ENCODE measurements at places on chromosomes 2 and 18.

- DNase-seq: peak; percentile 28
Measured at GRCh38 chr2:3313781-3314375, 63.7 kb downstream of the EIPR1 start.

- no peak for DNase-seq
Measured at GRCh38 chr2:75317802-75318201, 118.5 kb upstream of the TACR1 start.

DNA sequence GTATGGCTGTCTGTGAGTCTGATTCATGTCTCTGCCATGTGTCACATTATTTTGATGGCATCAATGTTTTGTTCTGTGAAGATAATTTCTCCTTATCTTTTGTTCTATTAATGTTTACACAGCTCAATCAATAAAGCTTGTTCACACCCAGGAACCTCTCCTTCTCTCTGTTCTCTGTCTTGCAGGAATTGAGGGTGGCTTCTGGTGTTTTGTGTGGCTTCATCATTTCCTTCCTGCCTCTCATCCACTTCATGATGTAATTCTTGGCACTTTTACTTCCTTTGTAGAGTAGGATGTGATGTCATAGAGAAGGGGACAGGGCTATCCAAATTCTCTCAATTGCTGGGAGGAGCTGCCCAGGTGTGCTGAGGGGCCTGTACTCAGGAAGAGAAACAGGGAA, 27.2 kb downstream of the ASXL3 start:
- no peak for DNase-seq

GRCh38 chr2:107542314-107542740, 284.4 kb upstream of the RGPD4 start:
- DNase-seq: no peak

DNA sequence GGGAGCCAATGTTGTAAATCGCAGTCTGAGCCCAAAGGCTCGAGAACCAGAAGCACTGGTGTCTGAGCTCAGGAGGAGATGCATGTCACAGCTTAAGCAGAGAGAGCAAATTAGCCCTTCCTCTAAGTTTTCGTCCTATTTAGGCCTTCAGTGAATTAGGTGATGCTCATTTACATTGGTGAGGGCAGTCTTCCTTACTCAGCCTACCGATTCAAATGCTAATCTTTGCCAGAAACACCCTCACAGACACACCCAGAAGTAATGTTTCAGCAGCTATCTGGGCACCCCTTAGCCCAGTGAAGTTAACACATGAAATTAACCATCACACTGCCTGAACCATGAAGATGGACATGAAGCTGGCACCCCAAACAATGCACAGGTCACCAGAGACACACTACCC, 385.1 kb downstream of the STK39 start:
- DNase-seq: no peak

DNA sequence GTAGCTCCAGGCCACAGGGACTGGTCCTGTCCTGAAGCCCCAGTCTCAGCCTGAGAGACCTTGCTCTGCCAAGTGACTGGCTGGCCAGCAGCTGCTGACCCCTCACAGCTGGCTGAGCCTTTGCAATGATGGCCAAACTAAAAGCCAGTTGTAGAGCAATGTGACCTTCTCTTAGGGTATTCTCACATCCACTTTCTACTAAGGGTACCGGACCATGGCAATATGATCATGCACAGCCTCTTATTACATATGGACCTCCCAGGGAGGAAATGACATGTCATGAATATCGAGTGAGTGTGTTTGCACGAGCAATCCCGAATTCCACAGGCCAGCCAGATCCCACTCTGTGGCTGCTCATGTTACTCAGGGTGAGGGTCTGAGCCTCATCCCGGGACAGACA, 213.9 kb downstream of the VAPA start:
- DNase-seq: no peak

DNA sequence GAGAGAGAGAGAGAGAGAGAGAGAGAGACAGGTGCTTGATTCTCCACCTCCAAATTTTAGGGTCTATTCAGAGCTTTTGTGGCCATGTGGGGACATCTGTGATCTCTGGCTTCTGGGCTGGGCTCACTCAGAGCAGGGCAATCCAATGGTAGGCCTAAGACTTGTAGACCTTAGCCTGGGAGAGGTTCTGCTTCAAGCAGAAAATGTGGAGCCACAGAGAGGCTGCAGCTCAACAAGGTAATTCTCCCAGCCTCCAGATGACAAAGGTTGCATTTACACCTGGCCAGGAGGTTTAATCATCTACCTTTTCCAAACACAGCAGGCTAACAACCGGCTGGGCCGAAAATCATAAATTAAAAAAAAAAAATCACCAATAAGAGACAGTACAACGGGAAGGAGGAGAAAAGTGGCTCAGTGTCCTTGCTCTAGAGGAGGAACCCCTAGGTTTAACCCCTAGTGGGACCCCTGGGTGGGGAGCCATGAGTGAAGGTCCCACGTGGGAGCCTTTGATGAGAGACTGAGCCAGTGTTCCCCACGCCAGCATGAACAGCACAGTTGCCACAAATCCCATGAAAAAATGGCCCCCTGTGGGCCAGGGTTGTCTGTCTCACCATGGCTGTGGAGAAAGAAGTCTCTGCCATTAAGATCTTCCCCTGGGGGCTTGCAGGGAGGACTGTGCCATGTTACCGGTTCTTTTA, 124.0 kb upstream of the GATA6 start:
- DNase-seq: no peak

GRCh38 chr2:153388246-153388645, 90.3 kb downstream of the RPRM start:
- no peak for DNase-seq

- no peak for DNase-seq
Measured at GRCh38 chr18:23450022-23450421, 3.1 kb upstream of the RIOK3 start.

DNA sequence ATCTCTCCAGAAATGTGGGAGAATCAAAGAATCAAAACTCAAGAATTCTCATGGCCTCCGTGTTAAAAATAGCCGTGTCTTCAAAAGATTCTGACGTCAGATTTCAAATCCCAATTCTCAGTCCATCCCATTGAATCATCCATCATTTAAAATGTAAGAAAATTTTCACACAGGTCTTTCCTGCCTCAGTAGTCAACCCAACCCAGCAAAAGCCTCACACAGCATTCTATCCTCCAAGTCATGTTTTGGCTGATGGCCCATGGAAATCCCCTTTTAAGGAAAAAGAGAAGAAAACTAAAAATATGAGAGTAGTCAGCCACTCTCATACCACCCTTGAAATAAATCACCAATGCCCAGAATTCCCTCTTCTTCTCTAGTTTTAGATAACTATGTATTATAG, 211.8 kb downstream of the C1D start:
- DNase-seq: no peak

DNA sequence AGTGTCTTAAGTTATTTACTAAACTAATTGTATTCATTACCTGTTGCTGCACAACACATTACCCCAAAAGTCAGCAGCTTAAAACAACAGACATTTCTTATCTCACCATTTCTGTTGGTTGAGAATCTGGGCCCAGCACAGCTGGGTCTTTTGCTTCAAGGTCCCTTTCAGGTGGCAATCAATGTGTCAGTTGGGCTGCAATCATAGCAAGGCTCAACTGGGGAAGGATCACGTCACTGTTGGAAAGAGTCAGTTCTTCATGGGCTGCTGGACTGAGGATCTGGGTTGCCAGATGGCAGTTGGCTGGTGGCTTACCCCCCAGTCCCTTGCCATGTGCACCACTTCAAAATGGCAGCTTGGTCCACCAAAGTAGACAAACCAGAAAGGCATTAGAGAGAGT, 261.2 kb downstream of the SUCLG1 start:
- no peak for DNase-seq

DNA sequence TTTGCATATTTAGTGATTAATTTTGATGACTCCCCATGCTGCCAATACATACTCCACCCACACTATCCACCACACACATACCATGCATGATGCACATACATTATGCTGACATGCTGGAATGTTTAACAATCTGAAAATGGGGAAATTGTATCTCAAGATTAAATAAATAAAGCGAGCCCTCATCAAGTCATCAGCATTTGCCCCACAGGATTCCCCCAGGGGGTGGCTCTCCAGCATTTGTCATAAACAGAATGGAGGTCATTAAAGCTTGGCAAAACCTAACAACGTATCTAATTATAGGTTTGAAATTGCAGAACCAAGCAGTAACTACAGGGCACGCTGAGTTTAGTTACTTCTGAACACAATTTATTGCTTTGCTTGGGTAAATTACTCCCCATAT, 141.2 kb upstream of the TACR1 start:
- DNase-seq: no peak

DNA sequence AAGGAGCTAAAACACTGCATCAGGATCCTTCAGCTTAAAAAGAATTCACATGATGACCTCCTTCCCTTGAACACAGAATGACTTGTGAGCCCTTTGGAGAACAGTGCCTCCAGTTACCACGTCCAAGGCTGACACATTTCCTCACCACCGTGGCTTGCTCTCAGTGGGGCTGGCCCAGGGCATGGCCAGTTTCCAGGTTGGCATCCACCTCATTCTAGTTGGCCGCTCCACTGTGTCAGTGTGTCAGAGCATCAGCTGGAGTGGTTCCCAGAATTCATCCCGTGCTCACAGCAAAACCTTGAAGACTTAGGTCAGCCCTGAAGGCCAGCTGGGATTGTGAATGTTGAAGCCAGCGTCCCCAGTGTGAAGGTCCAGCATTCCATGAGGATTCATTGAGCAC, 158.5 kb downstream of the INSIG2 start:
- no peak for DNase-seq

- no peak for DNase-seq
Measured at GRCh38 chr2:241817126-241817820, 8.3 kb downstream of the NEU4 start.

DNA sequence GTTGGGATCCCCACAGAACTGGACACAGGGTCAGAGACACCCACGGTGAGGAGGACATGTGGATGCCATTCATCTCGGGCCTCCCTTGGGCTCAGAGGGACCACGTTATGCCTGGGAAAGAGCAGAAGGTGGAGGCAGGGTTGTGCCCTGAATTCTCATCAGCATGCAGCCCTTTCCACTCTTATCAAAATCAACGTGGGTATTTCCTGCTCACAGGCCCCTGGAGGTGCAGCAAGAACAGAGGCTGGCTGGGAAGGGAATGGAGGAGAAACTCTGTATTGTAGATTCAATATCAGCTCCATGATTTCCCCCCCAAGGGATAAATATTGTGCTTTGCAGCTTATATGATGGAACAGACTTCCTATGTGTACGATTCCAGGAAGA, 90.9 kb downstream of the SETBP1 start:
- DNase-seq: no peak

- no peak for DNase-seq
Measured at GRCh38 chr2:181752301-181752700, 72.0 kb upstream of the NEUROD1 start.

GRCh38 chr2:237345891-237346640, 67.9 kb downstream of the COL6A3 start:
- no peak for DNase-seq

GRCh38 chr18:22318745-22319407, 98.8 kb downstream of the CTAGE1 start:
- DNase-seq: no peak

DNA sequence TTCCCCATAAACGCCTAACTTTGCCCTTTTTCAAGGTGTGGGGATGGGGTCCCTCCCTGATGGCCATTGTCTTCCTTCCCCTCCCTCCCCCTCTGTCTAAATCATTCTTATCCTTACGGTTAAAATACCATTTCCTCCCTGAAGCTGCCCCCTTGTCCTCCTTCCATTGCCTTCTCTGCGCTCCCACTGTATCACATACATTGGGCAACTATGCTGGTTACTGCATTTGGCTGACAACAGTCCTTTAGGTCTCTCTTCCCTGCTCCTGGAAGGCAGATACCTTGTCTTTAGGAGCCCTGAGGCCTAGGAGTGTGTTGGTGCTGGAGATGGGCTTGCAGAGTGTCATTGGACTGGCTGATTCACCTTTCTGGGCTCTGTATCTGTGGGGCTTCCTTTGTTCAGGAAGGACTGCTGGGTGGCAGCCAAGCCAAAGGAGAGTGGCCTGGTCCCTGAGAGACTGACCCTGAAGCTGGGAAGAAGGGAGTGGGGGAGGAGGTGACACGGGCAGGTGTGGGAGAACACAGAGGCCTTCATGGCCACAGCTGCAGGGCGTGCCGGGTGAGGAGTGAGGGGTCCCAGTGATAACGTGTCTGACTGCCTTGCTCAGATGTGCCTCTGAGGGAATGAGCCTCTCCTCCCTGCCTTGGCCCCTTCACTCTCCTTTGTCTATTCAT, 2.2 kb downstream of the WNT6 start:
- DNase-seq: no peak

DNA sequence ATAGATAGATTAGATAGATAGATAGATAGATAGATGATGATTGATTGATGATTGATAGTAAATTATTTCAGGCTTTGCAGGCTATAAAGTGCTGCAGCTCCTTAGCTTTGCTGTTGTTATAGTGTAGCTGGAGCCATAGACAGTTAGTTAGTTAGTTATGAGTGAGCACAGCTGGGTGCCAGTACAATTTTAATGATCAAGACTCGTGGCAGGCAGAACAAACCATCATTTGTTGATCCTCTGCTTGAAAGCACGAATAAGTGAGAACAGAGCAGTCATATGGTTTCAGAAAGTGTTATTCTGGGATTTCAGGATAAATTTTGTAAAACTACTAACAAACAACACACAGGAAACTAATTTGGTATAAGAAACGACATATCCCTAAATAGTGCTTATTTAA, 53.9 kb downstream of the THOC1 start:
- DNase-seq: no peak

- peak; percentile 33 for DNase-seq
Measured at GRCh38 chr18:75211002-75211621, 515 bp downstream of the TSHZ1 start.

GRCh38 chr18:8952769-8953760, 149.4 kb upstream of the NDUFV2 start:
- no peak for DNase-seq

GRCh38 chr2:171281110-171281509, 120.4 kb upstream of the TLK1 start:
- no peak for DNase-seq

- DNase-seq: no peak
Measured at GRCh38 chr2:151817929-151818328, 10.3 kb downstream of the ARL5A start.

DNA sequence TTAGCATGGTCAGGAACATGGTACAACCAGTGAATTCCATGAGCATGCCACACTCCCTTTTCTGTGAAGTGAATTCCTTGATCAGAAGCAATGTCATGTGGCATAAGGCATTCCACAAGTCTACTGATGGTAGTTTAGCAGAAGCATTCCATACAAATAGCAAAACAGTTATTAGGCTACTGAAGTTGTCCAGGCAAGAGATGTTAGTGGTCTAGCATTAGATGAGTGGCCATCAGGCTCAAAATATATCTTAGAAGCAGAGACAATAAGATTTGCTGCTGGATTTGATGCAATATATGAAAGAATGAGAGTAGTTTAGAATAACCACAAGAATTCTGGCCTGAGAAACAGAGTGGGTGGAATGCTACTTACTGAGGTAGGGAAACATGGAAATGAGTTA, 355.3 kb upstream of the NRXN1 start:
- no peak for DNase-seq

DNA sequence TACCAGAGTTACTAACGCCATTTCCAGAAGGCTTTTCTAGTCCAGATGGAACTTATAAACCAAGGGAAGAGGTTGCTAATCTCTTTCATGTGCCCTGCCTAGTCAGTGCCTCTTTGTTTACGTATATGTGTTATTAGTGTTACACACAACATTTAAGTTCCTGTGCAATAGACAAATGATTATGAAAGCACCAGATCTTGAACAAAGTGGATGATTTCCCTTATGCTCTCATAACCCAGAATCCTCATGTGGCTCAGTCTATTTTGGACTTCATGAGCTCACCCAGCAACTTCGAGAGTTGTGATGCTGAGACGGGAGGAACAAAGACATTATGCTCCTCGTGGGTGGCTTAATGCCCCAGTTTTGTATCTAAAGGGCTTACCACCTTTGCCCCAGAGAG, 214.4 kb upstream of the SP5 start:
- no peak for DNase-seq
